ENCODE measurements at places on chromosomes 7 and 10. TPM values are rescaled to one million over a fixed set of nuclear protein-coding genes. Genes with fewer than 3 reads are reported as not detected.

Gene STOX1
- polyA plus RNA-seq: 0.99 TPM

Gene KLHL7
- 8.3 TPM for polyA plus RNA-seq

DNA sequence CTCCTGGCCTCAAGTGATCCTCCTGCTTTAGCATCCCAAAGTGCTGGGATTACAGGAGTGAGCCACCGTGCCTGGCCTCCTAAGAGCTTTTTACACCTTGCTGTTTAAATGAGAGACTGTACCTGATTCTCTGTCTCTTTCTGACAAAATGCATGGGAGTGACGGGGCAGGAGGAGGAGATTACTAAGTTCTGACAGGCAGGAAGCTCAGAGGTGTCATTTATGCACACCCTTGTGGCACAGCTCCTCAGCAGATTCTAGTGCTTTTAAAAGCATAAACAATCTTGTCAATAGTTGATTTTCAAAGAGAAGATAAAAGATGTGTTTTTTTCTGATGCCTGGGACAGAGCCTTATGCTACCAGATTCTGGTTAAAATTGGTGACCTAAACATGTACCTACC, 39.7 kb upstream of the STEAP4 start:
- H3K27me3 ChIP-seq: no peaks in the 10 kb centered on the region
- H3K4me3 ChIP-seq: no peak overlapping the region
- DNase-seq: no peak
- no peaks in the 10 kb centered on the region for H3K4me1 ChIP-seq
- H3K27ac ChIP-seq: no peak overlapping the region

DNA sequence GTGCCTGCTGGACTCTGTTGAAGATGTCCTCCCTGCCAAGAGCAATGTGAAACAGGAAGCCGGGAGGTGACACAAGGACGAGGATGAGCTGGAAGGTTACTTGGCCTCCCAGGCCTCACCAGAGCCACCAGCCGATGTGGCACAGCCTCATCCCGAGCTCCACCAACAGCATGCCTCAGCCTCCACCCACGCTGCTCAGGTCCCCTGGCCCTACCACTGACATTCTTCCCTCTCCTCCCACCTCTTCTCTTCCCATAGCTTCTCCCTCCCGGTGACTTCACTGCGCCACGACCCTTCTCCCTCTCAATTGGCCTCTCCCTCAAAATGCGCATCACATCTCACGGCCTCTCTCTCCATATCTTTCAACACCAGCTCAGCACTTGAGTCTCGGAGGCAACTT, 249.9 kb downstream of the SKAP2 start:
- no peaks in the 10 kb centered on the region for H3K4me1 ChIP-seq
- H3K27ac ChIP-seq: no peak overlapping the region
- no peak for DNase-seq
- no peak overlapping the region for H3K4me3 ChIP-seq
- no peaks in the 10 kb centered on the region for H3K36me3 ChIP-seq
- H3K27me3 ChIP-seq: no peaks in the 10 kb centered on the region

GRCh38 chr7:101693498-101694091, 64.5 kb upstream of the MYL10 start:
- no peaks in the 10 kb centered on the region for H3K36me3 ChIP-seq
- no peak overlapping the region for H3K4me3 ChIP-seq
- no peak for DNase-seq
- H3K4me1 ChIP-seq: no peaks in the 10 kb centered on the region
- H3K27me3 ChIP-seq: no peaks in the 10 kb centered on the region

- DNase-seq: no peak
- H3K27ac ChIP-seq: no peak overlapping the region
- H3K4me3 ChIP-seq: no peak overlapping the region
- H3K4me1 ChIP-seq: no peaks in the 10 kb centered on the region
Measured at GRCh38 chr7:31091924-31092434, 39.9 kb downstream of the ADCYAP1R1 start.

Gene AGR3
- polyA plus RNA-seq: 19.2 TPM

Gene MOGAT3
- not detected for polyA plus RNA-seq

DNA sequence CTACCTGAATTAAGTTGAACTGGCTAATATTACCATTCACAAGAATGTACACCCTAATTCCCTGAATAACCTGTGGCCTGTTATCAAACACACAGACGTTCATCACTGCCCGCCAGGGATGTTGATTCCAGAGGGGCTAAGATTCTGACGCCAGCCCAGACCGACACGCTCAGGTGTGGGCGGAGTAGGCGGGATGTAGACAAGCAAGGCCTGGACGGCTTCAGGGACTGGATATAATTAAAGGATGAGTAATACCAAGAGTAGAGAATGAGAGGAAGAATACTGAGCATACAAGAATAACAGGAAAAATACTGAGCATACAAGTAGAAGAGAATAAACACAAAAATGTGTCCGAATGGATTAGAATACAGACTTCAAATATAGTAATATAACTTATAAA, 29.0 kb downstream of the CUBN start:
- no peak overlapping the region for H3K27ac ChIP-seq
- no peak overlapping the region for H3K4me3 ChIP-seq
- no peak for DNase-seq

Gene GCK
- polyA plus RNA-seq: 6.9 TPM

DNA sequence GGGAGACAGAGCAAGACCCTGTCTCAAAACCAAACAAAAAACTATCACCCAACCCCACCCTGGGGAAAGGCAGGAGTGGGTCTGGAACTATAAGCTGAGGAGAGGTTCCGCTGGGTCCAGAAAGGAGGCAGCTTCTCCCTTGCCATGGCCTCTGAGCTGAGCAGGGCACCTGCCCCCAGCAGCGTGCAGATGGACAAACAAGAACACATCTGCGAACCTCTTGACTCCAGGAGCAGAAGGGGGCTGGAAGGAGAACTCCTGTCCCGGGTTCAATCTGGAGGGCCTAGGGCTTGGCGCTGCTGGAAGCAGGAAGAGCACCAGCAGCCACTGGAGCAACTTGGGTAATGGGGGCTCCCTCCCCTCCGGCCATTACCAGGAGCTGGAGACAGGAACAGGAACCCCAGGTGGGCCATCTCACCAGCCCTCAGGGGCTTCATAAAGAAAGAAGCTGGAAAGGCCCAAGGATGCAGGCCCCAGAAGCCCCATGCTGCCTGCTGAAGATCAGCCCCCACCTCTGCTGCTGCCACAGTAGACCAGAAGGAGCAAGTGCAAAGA, 19.0 kb upstream of the PPIF start:
- H3K27ac ChIP-seq: no peak overlapping the region
- no peaks in the 10 kb centered on the region for H3K4me1 ChIP-seq
- no peaks in the 10 kb centered on the region for H3K36me3 ChIP-seq
- H3K27me3 ChIP-seq: no peaks in the 10 kb centered on the region
- peak; percentile 43 for DNase-seq
- no peak overlapping the region for H3K4me3 ChIP-seq

Measured in pancreas (tissue), 10 donors.